GM23338 (cell line): ENCODE measurements at places on chromosomes 6 and 20.
A peak's percentile ranks its signal among the peaks of the same experiment; 100 is the strongest.

DNA sequence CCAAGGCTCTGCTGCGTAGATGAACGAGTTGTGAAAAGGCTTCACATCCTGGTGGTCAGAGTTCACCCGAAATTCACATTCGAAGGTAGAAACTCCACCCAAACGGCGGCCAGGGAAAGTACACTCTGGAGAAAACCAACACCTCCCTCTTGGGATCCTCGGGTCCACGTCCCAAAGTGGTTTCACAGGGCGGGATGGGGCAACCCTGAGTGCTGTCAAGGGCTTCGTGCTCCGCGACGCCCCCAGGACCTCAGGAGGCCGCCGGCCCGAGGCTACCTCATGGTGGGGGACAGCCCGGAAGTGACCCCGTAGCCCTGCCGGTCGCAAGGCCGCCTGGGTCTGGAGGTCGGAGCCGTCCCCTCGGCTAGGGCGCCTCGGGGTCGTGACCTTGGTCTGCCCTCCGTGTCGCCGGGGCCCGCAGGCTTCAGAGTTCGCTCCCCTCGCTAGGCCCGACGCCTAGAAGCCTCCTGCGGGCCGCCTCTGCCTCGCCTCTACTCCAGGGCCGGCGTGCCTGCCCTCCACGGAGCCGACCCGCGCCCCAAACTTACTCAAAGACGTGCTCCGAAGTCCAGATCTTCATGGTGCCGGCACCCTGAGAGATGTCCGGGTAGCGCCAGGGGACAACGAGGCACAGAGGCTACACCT lies at the start of gene PRELID3B:
PRELID3B (minus strand) TSS at position 636 of the 645 bp plus-strand sequence; CDS start at position 580, 56 bp downstream.
- peak; percentile 50 for DNase-seq

GRCh38 chr20:12594410-12595088 lies 414.2 kb upstream of the SPTLC3 start:
- peak; percentile 53 for DNase-seq

DNA sequence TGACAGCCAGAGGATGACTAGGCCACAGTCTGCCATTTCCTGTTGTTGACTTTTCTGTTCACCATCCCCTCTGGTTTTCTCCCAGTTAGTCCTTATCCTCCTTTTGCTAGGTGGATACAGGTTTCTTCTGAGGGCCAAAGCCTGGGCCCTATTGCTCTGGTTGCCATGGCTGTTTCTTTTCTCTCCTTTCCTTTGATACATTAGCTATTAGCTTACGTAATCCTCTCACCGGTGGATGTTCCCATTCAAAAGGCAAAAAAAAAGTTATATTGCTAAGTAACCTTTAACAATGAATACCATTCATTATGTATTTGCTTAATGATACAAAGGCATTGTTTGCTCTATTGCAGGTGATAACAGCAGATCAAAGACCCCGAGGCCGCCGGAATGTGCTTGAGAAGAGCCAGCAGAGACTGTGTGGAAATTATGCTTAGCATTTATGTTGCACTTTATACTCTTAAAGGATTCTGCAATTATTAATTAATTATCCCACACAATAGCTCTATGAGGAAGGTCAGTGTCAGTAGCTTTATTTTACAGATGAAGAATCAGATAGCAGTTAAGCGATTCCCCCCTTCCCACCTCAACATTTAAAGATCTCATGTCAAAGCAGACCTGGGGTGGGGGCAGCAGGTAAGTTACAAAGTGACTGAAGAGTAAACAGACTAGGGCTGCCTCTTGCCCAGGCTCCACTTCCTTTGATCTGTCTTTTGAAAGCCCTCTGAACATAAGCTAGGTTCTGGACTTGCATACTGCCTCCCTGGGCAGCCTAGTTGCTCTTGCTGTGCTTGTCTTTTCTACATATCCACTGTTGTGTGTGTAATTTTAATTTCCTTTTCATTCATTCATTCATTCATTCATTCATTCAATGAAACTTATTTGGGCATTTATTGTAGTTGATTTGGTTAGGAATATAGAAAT lies 14.5 kb upstream of the TFB1M start:
- DNase-seq: no peak

DNA sequence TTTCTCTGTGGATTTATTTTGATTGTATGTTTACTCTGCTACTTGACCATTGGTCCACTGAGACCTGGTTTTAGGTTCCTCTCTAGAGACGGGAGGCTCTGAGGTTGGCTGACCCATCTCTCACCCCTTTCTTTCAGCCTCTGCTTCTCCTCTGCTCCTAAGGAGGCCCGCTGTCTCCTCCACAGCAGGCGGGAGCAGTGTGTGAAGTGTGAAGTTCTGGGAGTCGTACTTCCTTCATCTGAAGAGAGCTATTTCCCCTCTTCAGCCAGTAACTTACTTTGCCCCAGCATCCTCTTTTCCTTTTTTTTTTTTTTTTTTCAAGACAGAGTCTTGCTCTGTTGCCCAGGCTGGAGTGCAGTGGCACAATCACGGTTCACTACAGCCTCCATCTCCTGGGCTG lies 21.1 kb downstream of the PDRG1 start:
- no peak for DNase-seq

DNA sequence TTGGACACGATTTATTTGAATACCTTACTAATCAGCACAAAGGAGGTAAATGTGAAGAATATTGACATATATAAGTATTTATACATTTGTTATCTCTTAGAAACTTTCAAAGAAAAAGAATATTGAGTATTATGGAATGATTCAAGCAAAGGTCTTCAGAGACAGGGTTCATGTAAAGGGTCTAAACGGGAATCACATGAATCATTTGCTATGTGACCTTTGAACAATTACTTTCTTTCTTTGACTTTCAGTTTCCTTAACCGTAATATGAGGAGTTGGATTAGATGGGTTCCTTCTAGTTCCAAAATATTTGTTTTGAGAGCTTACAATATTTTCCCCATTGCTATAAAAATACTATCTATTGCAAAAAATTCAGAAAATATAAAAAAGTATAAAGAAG lies 14.3 kb downstream of the ENPP1 start:
- DNase-seq: no peak

GRCh38 chr20:46215913-46216707 lies 92.2 kb downstream of the CDH22 start:
- DNase-seq: peak; percentile 80

GRCh38 chr6:128882991-128883611 lies at the start of gene LAMA2:
Gene LAMA2 (plus strand): TSS chr6:128883138. CDS start chr6:128883246, 108 bp downstream.
- peak; percentile 85 for DNase-seq

- no peak for DNase-seq
Observed at GRCh38 chr6:160260803-160261450, 2.3 kb upstream of the SLC22A2 start.

DNA sequence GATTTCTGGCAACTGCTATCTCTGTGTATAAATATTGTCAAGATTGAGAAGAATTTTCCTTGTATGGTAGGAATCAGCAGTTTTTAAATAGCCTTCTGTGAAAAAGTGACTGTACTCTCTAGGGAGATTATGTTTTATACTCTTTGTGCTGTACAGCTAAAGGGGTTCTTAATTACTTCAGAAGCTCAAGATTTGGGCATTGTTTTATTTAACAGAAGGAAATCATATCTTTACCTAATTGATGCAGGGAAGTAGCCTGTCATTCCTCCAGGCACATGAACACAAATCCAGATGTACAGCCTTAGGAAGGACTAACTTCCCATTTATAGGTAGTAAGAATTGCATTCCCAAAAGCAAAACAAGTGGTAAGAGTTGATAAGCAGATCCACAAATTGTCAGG lies 1.3 kb downstream of the CALHM5 start:
- DNase-seq: no peak

DNA sequence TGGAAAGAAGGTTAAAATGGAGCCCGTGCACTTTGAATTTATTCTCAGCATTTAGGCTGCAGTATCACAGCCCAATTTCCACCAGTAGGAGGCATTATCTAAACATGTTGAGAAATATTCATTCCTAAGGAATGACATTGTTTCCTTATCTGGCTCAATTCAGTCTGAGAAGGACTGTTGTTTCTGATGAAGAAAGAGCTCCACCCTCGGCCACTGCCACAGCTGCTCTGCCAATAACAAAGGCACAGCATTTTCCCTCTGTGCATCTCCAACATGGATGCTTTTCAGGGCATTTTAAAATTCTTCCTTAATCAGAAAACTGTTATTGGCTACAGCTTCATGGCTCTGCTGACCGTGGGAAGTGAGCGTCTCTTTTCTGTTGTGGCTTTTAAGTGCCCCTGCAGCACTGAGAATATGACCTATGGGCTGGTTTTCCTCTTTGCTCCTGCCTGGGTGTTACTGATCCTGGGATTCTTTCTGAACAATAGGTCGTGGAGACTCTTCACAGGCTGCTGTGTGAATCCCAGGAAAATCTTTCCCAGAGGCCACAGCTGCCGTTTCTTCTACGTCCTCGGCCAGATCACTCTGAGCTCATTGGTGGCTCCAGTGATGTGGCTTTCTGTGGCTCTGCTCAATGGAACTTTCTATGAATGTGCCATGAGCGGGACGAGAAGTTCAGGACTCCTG lies at the start of gene CALHM5:
CALHM5 (plus strand) TSS at position 216 of the 687 bp plus-strand sequence; CDS start at position 274, 58 bp downstream.
- peak; percentile 85 for DNase-seq

GRCh38 chr6:100317031-100317430 lies 147.7 kb downstream of the SIM1 start:
- DNase-seq: no peak

DNA sequence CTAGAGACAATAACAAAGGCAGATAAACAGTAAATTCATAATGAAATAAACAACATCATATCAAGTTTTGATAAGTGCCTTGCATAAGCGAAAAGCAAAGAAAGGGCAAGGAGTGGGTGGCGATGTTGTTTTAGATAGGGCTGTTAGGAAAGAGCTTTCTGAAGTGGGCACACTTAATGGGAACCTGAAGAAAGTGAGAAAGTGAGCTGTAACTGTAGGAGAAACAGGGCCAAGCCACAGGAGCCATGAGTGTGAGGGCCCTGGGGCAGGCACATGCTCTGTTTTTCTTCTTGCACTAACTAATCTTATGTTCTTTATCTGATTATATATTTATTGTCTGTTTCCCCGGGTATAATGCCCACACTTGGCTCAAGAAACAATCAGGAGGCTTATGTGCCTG lies 193.4 kb upstream of the SUPT3H start:
- no peak for DNase-seq
